ENCODE measurements at places on chromosomes 13 and 19.
A peak's percentile ranks its signal among the peaks of the same experiment; 100 is the strongest.

GRCh38 chr19:36638862-36639510 lies 27.7 kb downstream of the ZNF461 start:
- no peak for DNase-seq

- no peak for DNase-seq
These were observed 19.0 kb downstream of the KCTD15 start for GRCh38 chr19:33815380-33816340.

DNA sequence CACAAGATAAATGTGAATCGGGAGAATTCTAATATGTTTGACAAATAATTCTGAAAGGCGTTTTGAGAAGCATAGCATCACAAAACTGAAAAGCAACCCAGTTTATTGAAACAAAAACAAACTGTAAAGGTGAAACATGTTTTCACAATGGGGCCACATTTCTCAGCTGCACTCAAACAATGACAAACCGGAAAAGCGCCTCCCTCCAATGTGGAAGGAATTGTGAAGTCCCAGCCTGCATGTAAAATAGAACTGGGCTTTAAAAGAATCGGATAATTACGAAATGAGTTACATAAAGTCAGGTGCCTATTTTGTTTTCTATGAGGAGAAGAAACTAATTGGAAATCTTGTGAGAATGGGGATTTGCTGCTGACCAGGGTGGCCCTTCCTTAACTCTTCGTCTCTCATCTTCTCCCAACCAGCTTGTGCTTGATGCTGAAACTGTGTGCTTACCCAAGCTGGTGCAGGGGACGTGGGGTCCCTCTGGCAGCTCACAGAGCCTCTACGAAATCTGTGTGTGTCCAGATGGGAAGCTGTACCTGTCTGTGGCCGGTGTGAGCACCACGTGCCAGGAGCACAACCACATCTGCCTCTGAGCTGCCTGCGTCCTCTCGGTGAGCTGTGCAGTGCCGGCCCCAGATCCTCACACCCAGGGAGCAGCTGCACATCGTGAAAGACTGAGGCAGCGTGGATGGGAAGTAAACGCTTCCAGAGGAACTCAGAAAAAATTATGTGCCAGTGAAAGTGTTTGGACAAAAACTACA lies 109.4 kb downstream of the SACS start:
- DNase-seq = no peak

GRCh38 chr13:36067746-36068381 lies 63.3 kb downstream of the DCLK1 start:
- DNase-seq = no peak

GRCh38 chr13:94701313-94702180 lies 10.8 kb downstream of the SOX21 start:
- DNase-seq = no peak

DNA sequence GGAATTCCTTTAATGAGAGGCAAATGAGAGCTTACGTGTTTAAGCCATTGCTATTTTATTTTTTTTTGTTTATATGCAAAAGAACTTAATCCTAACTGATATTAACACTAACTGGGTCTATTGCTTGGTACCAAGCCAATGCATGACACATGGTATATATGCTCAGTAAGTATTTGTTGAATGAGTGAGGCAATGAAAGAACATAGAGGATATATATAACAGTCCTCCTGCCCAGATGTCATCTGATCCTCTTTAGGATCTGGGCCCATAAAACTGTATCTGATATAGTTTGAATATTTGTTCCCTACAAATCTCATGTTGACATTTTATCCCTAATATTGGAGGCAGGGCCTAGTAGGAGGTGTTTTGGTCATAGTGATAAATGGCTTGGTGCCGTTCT lies 13.0 kb upstream of the ALOX5AP start:
- no peak for DNase-seq

DNA sequence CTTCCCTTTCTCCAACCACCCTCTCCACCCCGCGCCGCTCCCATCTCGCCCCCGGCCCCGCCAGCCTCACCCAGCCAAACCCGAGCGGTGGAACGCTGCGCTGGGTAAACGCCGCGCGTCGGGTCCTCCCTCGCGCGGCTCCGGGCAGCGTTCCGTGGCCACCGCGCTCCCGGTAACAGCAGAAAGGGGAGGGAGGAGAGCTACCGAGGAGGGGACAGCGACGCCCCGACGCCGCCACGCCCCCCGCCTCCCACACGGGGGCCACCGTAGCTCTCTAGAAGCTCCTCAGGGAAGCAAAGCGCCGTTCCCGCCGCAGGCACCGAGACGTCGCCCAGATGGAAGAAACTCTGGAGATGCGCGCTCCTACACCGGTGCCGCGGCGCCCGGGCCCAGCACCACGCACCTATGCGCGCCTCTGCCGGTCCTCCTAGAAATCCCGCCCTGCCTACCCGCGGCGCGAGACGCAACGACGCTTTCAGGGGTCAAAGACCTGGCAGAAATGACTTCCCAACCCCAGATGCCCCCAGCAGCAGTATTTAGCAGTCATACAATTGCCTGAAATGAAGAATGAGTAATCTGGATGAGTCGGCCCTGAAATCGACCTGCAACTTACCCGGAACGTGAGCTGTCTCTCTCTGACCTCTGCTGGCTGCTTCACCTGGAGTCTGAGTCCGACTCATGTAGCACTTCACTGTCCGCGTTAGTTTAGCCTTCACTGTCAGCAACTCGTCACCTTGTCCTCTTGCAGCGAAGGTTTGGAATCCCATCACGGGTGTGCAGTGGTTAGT lies at the start of gene RUBCNL:
RUBCNL (minus strand) TSS at position 189 of the 788 bp plus-strand sequence. CDS start 14,777 bp downstream, outside the sequence.
- peak; percentile 43 for DNase-seq

- DNase-seq = no peak
These were observed 1495.0 kb upstream of the PCDH20 start for GRCh38 chr13:62910541-62911060.

DNA sequence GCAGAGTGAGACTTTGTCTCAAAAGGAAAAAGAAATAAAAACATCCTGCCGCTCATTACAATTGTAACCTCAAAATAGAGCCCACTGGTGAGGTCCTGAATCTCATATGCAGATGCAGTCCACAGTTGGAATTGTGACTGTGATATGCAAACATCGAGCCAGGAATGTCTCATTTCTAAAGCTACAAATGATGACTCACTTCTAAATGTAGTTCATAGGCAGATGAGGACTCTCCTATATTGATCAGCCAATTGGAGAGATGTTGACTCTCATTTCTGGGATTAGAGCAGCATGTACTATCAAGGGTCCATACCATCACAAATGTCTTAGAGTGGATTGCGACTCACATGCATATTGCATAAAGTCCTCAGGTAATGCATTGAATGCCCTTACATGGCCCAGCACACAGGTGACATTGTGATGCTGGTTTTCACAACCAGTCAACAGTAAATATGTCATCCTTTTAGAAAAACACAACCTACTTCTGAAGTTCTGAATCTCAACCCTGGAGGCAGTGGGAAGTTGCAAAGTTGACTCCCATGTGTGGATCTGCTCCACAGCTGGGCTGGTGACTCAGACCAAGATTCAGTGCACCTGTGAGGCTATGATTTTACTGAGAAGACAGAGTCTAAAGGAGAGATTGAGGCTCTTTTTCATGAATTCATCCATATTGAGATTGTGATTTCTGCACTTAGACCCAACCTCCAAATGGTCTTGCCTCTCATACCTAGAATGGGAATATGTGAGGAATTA lies 16.9 kb upstream of the ZNF254 start:
- no peak for DNase-seq

DNA sequence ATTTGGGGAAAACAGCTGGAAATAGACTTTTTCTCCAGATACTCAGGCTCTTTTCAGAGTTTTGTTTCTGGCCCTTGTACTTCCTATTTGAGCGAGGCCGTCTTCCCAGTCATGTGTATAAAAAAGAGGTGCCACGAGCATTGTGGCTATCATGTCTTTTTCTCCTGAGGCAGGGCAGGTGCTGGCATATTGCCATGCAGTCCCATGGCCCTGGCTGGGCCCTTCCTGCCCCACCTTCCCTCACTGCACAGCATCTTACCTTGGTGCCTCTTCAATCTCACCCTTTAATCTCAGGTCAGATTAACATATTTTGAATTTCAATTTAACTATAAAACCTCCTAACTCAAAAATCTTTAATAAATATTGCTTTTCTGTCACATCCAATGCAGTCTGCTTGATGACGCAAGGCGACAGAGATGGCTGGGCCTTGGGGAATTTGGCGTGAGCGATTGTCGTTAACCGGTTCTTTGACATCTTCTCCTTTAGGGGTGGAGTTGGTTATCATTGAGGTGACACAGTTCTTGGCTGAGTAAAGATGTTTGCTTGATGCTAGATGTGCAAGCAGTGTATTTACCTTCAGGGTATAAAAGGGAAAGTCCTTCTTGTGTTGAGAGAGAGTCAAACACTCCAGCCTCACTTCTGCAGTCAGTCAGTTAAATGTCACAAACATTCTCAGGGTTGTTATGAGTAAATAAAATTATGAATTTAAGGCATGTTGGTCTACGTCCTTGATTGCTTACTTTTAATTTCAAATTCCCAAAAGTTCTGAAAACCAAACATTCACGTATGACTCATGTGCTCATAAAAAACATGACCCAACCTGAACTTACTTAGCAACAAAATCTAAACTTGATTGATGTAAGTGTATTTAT lies 289.9 kb downstream of the MYO16 start:
- DNase-seq = no peak

- no peak for DNase-seq
These were observed 1533.6 kb downstream of the UQCRFS1 start for GRCh38 chr19:27679399-27679798.
